Naive thymus-derived CD4-positive, alpha-beta T cell (primary cell): ENCODE measurements at places on chromosomes 12 and 14.

GRCh38 chr12:8581098-8581784 is 31.4 kb downstream of the AICDA start:
- DNase-seq = no peak

GRCh38 chr12:38601949-38602348 is 285.4 kb downstream of the ALG10B start:
- no peak for DNase-seq

DNA sequence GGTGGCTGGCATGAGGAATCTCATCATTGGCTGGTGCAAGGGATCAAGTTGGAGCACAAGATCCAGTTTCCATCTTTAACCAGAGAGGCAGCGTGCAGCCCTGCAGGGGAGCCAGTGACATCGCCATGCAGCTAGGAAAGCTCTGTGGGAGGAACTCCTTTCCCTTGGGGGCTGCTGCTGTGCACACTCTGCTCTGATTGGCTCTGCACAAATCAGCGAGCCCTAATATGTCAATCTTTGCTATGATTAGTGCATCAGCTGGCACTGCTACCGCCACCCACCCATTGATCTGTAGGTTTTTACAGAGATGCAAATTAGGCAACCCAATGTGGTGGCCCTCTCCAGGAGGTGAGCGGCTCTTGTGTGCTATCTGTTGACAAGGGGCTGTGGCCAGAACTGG is 262.6 kb downstream of the PCNX1 start:
- no peak for DNase-seq

DNA sequence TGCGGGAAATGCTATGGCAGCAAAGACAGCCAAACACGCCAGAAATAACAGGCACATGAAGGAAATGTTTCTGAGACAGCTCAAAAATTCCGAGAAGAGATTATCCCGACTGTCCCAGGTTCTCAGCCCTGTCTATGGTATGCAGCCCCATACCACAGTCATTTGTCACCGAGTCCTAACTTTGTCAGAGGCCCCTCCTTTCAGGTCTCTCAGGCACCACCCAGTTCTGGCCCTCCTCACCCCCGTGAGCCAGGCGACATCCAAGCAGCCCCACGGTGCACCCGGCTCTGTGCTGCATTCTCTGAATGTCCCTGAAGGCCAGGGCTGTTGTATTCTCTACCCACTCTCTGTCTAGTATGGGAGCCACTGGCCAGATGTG is 24.0 kb downstream of the SSH1 start:
- DNase-seq = no peak

GRCh38 chr12:55757701-55758100 is 14.8 kb downstream of the GDF11 start:
- no peak for DNase-seq

GRCh38 chr14:32201816-32202490 is at the start of gene RNU6-7:
Gene RNU6-7 (plus strand): TSS chr14:32202045.
- peak; percentile 65 for DNase-seq

GRCh38 chr12:20917819-20918218 is 107.3 kb downstream of the SLCO1B3 start:
- DNase-seq = no peak

DNA sequence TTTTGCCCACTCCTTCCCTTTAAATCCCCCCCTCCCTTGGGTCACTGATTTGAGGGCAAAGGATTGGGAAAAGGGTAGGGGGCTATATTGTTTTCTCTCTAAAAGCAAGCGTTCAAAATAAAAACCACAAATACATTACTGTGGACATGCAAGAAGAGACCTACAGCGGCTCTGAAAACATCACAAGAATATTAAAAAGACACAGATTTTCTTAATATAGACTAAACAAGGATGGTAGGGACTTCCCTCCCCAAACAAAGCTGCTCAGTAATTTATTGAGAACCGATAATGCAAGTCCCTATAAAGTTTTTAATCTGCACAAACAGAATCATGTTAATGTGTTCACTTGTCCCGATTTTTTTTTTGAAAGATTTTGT is 12.9 kb downstream of the TBX3 start:
- no peak for DNase-seq

DNA sequence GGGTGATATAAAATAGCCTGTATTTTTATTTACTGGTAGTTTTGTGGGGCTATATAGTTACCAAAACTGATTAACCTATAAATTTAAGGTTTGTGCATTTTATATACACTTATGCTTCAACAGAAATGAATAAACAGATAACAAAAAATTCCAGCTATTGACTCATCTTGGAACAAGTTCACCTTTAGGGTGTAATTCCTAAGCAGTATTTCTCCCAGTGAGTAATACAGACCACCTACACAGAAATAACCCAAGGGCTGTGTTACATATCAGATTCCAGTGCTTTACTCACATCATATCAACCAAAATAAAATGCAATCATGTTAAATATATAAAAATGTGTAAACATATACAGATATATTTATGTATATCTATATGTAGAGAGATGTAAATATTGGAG is 345.6 kb downstream of the ADAMTS20 start:
- no peak for DNase-seq

DNA sequence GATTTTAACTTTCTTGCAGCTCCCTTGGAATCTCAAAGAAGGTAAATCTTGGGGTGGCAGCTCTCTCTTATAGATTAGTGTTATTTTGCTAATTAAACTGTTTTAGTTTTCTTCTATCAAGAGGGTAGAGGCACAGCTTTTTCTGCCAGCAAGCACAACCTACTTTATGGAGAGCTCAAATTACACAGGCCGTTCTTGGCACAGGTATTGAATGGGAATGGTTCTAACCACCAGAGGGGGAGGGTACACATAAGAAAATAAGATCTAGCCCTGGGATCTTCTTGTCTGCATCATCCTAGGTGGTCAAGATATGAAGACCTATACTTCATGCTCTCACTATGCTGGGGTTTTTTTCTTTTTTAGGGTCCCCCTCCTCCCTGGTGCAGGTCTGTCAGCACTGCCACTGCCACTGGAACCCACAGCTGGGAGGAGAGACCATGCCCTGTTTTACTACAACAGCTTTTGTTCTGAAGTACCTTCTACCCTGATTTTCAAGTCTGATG is 48.6 kb upstream of the STAC3 start:
- DNase-seq = no peak

GRCh38 chr12:52066346-52067080 is 3.3 kb upstream of the ATG101 start:
- no peak for DNase-seq

GRCh38 chr14:86373886-86374285 is 843.9 kb downstream of the FLRT2 start:
- no peak for DNase-seq

- no peak for DNase-seq
Observed at GRCh38 chr12:113088037-113088436, 31.5 kb downstream of the DTX1 start.

- no peak for DNase-seq
Observed at GRCh38 chr14:105039458-105040205, 18.7 kb upstream of the CDCA4 start.

- no peak for DNase-seq
Observed at GRCh38 chr12:103547929-103548328, 39.1 kb upstream of the STAB2 start.

GRCh38 chr14:92247341-92247740 is 75.6 kb upstream of the SLC24A4 start:
- DNase-seq = no peak

- no peak for DNase-seq
Observed at GRCh38 chr12:118979763-118980406, 1.5 kb upstream of the SRRM4 start.

GRCh38 chr14:59328454-59328853 is 136.7 kb downstream of the GPR135 start:
- DNase-seq = no peak

DNA sequence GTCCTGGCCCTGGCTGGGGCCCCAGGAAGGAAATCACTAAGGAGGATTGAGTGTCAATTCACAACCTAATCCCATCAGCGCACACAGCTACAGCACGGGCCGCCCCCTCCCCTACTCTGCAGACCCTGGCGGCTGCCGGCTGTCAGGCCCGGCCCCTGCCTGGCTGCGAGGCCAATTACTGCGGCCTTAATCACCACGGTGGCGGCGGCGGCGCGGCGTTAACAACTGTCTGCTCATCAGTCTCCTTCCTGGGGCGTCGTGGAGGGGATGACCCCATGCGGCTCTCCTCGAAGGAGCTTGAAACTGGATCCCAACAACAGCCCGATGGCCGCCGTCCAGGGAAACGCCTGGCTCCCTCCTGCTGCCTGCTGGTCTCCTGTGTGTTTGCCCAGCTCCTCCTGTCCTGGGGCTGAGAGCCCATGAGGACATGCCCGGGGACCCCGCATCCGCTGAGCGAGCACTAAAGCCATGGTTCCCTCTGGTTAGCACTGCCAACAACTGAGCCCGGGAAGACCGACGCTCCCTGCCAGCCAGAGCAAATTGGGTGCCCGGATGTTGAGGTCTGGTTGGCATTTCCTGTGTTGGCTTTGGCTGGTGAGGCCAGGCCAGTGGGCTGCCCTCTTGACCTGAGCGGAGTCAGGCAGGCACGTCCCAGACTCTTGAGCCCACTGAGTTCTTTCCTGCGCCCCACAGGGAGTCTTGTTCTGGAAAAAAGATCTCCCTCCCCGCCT is 21.8 kb upstream of the EIF2B2 start:
- DNase-seq = no peak

GRCh38 chr14:60294411-60295069 is 45.5 kb downstream of the PPM1A start:
- no peak for DNase-seq

- no peak for DNase-seq
Observed at GRCh38 chr12:113241191-113242025, 20.1 kb downstream of the TPCN1 start.

- DNase-seq = no peak
Observed at GRCh38 chr12:129226851-129227250, 373.6 kb downstream of the GLT1D1 start.

GRCh38 chr14:64504310-64504896 is at the start of gene ZBTB1:
Gene ZBTB1 (plus strand): TSS chr14:64504770. CDS start chr14:64521505, 16,735 bp downstream.
- DNase-seq = peak; percentile 87

DNA sequence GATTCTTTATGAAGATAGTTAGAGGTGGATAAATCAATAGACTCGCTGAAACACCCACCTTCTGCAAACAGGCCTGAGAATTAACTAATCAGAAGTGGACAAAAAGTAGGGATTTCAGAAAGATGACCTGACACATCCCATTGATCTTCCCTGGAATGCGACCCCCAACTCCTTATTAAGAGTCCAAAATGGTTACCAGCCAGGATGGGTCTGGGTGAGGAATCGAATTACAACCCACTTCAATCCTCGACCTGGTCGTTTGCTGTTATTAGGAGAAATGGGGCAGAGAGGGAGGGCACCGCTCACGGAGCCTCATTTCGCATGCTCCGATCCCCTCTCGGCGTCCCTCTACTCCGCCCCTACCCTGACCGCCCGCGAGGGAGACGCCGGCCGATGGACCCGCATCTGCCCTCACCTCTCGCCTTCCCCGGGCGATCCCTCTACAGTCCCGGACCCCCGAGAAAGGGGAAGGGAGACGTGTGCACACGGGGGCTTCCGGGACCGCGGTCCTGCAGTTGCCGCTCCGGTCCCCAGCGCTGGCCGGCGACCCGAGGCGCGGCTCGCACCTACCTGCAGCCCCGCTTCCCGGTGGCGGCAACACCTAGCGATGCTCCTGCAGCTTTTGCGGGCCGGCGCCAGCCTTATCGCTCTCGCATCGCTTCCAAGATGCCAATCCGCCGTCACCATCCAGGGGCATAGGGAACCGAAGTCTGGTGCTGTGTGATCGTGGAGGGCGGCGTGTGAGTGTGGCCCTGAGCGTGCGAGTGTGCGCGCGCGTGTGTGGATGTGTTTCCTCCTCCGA is 69.3 kb upstream of the USP15 start:
- DNase-seq = no peak

DNA sequence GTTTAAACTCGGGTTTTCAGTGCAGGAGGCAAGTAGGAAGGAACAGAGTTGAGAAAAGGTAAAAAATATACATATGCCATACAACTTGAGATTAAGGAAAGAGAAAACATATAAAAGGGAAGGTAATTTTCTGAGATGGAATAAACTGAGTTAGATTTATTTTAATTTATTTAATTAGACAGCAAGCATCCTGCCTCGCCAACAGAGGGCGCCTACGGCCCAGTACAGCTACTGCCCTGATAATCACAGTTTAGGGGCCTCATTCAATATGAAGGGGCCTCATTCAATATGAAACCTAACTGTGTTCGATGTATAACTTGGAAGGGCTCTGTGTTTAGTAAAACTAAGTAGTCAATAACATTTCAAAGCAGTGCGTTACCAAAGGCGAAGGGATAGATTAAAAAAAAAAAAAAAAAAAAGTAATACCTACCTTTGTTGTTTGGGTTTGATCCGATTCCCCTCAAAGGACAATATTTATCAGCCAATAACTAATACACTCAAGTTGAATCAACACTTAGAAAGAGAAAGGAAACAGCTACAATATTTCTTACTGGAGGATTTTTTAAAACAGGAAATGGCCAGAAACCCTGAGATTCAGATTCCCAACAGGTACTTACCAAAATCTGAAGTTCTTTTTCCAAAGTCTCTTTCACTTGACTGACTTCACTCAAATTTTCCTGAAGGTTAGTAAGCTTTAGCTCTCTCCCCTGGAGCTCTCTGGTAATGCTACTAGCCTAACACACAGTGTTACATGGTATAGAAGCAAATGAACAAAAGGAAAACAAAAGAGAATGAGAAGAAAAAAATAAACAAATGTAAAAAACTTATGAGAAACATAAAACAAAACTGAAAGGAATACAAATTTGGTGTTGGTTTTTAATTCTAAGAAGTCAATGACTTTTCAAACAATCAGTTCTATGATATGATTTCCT is 70.0 kb upstream of the VPS33A start:
- peak; percentile 39 for DNase-seq

DNA sequence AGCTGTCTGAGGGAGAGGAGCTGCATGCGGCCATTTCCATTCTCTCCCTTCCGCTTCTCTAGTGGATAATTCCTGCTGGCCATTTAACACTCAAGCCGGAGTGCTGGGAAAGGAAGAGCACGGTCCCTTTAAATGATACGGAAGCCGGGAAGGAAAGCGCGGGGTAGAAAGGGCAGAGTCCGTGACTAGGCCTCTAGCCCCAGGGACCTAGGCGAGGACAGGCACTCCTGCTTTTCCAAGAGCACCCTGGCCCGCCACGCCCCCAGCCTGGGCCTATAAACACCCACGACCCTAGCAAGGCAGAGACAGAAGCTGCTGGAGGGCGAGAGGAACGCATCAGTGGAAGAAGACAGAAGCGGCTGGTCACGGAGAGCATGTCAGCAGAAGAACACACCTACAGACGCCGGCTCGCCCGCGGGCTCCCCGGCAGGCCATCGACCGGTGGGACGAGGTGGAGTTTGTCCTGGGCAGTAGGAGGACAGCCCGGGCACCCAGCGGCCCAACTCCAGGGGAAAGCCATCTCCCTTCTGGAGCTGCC is 1206.6 kb upstream of the TMEM132C start:
- DNase-seq = no peak
